MV-4-11 (cell line): ENCODE measurements at places on chromosomes 2 and 18.

DNA sequence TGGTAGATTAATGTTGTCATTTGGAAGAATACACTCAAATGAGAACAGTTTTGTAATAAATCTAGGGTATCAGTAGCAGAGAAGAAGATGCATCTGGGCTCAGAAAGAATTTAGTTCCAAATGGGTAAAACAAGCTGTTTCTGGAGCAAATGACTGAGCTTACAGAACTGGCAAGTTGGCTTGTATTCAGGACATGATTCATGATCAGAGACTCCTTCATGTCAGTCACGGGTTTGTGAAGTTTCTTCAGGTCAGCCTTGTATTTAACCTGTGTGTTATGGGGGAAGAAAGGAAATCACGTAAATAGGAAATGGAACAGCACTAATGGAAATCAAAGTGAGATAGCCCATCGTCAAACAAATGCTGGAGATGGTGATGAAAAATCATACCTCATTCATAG is 109.1 kb downstream of the RIF1 start:
- DNase-seq: no peak

DNA sequence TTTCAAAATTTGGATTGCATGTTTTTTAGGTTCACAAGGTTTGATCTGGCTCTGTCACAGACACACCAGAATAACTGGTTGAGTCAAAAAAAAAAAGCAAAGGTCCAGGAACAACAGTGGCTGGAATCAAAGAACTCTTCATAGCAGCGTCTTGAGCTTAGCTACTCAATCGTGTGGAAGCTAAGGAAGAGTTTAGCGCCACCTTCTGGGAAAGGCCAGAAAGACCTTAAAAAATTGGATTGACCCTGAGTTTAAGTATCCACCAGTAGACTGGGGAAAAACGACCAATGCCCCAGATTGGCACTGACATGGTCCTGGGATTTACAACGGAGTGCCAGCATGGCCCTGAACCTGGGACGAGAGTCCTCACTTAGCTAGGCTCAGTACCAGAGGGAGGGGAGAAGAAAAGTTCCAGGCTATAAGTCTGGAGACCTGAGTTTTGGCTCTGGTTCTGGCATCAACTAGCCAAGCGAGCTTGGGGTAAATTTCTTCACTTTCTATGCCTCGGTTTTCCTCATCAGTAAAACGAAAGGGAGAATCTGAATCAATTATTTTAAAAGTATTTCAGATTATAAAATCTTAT is 71.1 kb upstream of the TFCP2L1 start:
- DNase-seq: peak; percentile 38

DNA sequence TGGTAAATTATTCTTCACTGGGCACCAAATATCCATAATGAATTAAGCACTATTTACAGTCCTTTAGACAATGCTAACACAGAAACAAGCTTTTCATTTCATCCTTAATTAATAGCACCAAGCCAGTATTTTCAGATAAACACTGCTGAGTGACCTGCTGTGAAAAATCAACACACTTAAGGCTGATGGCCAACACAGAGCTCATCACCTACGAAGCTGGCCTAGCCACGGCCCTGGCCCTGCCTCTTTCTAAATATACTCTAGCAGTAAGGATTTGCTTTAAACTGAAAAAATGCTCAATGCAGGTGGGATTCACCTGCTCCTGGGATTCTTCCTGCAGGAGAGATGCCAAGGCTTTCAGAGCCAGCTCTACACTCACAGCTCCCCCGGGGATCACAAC is 18.4 kb downstream of the CYB5A start:
- DNase-seq: no peak

DNA sequence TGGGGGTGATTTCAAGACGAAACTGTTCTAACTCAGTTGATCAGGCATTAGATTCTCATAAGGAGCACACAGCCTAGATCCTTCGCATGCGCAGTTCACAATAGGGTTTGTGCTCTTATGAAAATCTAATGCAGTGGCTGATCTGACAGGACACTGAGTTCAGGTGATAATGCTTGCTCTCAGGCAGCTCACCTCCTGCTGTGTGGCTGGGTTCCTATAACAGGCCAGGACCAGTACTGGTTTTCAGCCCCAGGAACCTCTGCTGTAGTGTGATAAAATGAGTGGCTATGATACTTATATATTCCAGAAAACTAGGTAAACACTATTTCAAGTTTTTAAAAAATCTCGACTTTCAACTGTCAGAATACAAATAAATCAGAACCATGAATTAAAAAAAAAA is 271.4 kb downstream of the GALNT13 start:
- no peak for DNase-seq

DNA sequence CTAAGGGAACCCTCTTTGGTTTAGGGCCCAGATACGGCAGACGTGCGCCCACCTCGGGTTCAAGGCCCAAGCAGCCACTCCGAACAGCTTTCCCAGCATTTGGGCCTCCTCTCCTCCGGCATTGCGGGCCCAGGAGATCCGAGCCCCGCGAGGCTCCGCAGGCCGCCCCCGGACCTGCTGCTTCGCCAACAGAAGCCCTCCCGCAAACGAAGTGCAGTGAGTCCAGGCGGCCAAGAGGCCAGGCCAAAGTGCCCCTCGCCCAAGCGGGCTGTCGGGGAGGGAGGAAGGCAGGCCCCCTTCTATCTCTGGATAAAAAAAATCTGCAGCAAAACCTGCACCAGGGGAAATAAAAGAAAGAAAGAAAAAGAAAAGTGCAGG is 6.0 kb downstream of the EN1 start:
- DNase-seq: no peak
